ENCODE measurements at places on chromosomes 7 and 10. TPM values are rescaled to one million over a fixed set of nuclear protein-coding genes. Genes with fewer than 3 reads are reported as not detected.

DNA sequence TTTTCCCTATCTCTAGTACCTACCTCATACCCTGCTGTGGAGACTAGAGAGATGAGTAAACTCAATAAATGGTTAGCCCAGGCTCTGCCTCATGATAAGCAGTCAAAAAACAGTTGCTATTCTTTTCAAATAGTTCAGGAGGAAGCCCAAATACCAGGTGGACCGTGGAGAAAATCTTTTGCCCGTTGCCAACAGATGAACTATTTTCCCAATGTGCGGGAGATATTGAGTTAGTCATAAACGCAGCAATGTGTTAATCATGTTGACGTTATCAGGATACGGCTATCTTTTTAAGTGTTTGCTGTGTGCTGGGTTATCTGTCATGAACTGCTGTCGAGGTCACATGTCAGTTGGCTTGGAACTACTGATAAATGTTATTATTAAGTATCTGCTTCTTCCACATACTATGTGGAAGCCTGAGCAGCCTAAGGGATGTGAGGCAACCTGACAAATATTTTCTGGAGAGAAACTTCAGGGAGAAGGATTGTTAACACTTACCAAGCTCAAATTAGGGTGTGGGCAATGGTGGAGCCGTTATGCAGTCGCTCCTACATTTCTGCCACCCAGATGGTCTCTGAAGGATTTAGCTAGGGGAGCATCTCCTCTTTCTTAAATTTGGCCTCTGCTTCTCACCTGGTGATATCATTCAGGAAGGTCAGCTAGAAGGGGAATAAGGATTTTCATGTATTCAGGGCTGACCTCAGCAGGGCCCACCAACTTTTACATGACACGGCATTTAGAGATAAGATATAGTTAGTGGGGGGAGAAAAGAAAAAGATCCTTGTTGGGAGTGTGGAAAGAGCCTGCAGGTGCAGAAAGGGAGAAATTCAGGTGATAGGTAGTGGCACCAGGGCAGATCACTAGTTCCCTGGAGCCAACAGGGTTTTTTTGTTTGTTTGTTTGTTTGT is 33.5 kb upstream of the SLC26A3 start:
- no peak for DNase-seq

GRCh38 chr7:81004098-81004497 is 85.2 kb upstream of the SEMA3C start:
- DNase-seq = no peak

DNA sequence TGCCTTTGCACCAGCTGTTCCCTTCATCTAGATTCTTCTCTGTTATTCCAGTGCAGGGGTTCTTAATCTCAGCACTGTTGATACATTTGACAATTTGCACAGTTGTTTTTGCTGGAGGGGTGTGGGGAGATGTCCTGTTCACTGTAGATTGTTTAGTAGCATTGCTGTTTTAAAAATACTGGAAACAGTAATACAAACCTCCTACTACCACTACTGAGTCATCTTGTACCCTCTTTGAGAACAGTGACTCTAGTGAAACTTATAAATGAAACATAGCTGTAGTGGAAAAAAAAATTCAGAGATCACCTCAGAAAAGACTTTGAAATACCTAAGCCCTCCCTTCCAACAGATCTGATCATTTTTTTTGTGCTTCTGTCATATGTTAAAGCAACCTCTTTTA is 154.8 kb upstream of the TMEM196 start:
- DNase-seq = no peak

GRCh38 chr10:49299816-49300139 is 808 bp downstream of the C10orf71 start:
- DNase-seq = no peak

GRCh38 chr10:21720090-21720489 is 186.1 kb downstream of the MLLT10 start:
- no peak for DNase-seq

GRCh38 chr10:128932071-128932820 is 534.8 kb upstream of the MGMT start:
- no peak for DNase-seq

DNA sequence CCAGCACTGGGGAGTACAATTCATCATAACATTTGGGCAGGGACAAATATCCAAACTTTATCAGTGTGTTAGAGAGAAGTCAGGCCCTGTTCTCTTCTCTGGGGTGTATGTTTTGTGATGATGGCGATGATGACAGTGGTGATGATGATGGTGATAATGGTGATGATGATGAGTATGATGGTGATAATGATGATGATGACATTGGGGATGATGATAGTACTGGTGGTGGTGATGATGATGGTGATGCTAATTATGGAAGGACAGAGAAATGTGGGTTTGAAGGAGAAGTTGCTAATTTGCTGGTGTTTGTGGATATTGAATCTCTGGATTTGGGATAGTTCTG is 64.0 kb downstream of the CAMK1D start:
- no peak for DNase-seq

DNA sequence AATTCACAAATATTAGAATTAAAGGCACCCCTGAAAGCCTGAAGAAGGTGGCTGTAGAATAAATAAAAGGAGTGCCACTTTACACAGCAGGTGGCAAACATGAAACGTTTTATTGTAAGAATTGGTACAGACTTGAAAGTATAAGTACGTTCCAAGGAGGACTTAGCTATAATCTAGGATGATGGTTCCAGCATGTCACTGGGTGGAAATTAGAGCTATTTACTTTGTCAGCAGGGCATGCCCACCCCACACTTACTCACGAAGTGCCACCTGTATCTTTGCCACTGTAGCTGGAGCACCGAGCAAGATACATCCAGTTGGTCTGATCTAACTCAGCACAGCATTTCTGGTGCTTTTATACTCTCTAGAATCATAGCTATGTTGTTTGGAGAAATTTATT is 97.8 kb downstream of the GRM8 start:
- DNase-seq = no peak

DNA sequence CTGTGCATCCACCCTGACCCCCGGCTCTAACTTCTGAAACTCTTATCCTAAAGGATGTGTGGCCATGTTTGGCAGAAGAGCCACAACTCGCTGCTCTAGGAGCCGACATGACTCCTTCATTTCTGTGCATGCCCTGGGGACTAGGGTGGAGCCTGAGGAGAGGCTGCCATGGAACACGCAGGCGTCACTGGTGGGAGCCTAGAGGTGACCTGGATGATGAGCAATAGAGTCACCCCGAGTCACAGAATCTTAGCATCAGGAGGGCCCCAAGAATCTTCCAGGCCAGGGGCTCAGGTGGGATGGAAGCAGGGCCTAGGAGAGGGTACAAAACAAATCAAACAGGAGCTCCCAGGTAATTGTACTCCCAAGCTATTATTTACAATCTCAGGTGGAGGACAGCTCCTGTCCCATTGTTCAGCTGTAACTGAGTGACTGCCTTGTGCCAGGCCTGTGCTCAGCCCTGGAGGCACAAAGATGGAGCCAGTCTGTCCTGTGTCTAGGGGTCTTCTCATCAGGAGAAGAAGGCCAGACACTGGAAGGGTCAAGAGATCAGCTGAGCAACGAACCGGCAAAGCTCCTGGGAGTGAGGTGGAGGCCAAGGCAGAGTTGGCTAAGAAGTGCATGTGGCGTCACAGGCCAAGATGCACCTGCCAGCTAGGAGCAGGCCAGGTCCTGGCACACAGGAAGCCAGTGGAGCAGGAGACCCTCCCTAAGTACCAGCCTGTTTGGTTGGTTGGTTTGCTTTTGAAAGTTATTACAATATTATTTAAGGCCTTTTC is 5.8 kb upstream of the ZNF22 start:
- DNase-seq = no peak

GRCh38 chr10:19480353-19480752 is 335.9 kb upstream of the PLXDC2 start:
- DNase-seq = no peak

GRCh38 chr10:111338035-111338434 is 261.2 kb downstream of the ADRA2A start:
- DNase-seq = no peak

- DNase-seq = no peak
Measured at GRCh38 chr7:2138146-2138765, 94.5 kb downstream of the MAD1L1 start.

DNA sequence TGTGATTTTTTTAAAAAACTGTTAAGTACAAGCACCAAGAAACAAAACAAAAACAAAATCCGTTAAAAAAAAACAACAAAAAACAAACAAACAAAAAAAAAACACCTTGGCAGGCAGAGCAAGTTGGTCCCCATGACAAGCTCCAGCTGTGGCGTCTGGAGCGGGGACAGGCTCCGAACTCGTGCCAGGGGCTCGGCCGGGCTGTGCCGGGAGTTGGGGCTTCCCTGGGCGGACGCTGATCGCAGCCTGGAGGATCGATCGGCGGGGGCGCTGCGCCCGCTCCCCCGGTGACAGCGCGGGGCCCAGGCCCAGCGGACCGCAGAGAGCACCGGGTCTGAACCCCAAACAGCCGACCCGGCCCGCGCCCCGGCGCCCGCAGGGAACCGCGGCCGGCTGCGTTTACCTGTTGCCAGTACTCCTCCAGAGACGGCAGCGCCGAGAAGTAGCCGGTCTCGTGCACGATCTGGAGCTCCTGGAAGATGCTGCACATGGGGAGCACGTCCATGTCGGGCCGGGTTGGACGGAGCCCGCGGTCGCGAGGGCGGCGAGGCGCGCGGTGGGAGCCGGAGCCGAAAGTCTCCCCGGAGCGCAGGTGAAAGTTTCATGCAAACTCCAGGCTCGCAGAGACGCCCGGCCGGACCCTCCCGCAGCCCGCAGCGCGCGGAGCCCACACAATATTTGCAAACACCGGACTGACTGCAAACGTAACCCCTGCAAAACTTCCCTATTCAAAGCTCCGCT is at the start of gene KLF6:
KLF6 (minus strand) TSS at position 700 of the 741 bp plus-strand sequence; CDS start at position 505, 195 bp downstream.
- DNase-seq = no peak

DNA sequence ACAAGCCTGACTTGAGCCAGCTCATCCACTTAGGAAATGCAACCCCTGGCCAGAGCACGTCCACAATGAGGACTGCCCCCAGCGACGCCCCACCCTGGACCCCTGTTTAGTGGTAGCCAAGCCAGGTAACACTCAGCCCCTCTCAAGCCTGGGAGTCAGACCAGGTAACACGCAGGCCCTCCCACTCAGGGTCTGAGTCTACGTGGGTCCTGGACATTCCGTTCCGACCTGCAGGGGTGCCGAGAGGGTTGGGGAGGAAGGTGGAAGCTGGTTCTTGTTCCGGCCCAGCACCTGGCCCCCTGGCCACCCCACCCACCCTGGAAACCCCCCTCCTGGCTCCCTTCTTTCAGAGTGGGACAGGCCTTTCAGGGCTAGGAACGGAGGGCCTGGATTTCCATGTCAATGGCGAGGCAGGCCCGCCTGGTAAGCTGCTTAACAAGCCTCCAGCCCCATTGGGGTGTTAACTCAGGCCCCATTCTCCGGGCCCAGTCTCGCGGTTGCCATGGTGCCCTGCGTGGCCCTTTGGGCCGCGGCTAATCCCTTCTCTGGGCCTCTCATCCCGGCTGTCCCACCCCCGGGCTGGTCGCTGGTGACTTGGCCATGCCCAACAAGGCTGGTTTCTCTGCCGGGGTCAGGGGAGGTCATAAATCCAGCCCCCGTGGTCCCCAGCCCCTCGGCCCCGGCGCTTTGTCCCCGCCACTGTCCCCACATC is 19.7 kb upstream of the LFNG start:
- no peak for DNase-seq

DNA sequence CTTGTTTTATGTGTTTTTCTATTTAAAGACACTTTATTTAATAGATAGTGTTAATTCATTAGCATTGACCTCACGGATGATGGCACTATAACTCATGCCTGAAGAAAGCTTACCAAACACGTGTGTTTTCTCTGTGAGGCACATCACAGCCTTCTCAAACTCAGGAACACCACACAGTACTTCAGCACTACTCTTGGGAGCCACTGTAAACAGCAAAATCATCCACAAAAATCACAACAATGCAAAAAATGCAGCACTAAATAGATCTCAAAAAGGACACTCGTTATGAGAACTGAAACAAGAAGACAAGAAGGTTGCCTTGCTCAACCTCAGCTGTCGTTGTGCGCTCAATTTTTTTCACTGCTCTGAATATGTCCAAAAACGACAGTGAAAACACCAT is 12.0 kb upstream of the PARP12 start:
- no peak for DNase-seq

DNA sequence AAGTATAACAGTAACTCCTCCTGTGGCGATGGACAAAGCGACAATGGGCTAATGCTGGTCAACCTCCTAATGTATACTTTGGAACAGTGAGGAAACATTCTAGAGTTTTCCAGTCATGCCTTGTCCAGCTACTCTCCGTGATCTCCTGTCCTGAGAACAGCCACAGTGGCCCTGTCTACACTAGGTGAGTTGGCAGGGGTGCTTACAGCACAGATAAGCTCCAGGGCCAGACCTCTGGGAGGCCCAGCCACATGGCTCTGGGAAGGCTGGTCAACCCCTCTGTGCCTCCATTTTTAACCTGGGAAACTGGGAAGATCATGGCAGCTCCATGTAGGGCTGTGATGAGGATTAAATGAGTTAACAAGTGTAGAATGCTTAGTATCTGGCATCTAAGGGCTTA is 57.0 kb downstream of the CLEC2L start:
- peak; percentile 18 for DNase-seq

DNA sequence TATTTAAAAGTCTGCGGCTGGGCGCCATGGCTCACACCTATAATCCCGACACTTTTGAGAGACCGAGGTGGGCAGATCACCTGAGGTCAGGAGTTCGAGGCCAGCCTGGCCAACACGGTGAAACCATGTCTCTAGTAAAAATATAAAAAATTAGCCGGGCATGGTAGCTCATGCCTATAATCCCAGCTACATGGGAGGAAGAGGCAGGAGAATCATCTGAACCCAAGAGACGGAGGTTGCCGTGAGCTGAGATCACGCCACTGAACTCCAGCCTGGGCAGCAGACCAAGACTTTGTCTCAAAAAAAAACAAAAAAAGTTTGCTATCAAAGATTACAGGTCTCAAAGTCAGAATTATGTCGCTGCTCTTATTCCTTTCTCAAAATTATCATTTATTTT is 55.5 kb downstream of the HIBADH start:
- DNase-seq = no peak

GRCh38 chr10:70448236-70448635 is 6.8 kb upstream of the NODAL start:
- no peak for DNase-seq

Gene PKD2L1
- total RNA-seq = not detected

Gene RINT1
- total RNA-seq = 11.6 TPM

Gene C10orf95
- total RNA-seq = not detected

Gene PARD3
- 31.6 TPM for total RNA-seq

Gene CRYGN
- 0.90 TPM for total RNA-seq

Gene NPFFR1
- total RNA-seq = not detected

Gene PRTFDC1
- 4.0 TPM for total RNA-seq

Gene NEUROG3
- total RNA-seq = not detected

Gene OPN1SW
- total RNA-seq = not detected
